ENCODE measurements at places on chromosomes 3 and 15.
A peak's percentile ranks its signal among the peaks of the same experiment; 100 is the strongest.

GRCh38 chr3:197513953-197514785 lies 41.6 kb downstream of the BDH1 start:
- no peak for DNase-seq

DNA sequence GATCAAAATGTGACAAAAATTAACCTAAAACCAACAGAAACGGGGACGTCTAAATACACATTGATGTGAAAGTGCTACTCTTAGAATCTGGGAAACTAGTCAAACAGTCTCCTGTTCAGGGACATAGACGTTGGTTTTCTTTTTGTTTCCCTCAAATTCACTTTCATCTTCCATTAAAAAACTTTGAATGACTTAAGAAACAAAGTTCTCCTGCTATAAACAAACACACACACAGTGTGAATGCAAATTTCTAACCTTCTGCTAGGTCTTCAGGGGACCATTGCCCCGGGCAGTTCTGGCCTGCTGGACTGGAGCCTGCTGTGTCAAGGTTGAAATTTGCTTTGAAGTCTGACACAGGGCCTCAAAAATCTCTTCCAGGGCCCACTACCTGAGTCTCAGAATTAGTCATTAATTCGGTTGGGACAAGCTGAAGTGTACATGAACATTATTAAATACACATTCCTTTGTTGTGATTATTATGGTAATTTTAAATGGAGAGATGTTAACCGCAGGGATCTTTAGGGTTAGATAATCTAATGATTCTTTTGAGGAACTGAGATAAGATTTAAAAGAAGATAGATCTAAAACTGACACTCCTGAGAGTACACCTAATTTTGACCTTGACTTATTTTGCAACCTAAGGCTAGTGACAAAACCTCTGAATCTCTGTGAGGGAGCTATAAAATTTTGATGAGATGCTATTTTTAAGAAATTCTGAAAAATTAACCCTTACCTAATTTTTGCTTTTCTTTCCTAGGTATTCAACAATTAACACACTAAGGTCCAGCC lies 1260.4 kb downstream of the ROBO1 start:
- peak; percentile 5 for DNase-seq

DNA sequence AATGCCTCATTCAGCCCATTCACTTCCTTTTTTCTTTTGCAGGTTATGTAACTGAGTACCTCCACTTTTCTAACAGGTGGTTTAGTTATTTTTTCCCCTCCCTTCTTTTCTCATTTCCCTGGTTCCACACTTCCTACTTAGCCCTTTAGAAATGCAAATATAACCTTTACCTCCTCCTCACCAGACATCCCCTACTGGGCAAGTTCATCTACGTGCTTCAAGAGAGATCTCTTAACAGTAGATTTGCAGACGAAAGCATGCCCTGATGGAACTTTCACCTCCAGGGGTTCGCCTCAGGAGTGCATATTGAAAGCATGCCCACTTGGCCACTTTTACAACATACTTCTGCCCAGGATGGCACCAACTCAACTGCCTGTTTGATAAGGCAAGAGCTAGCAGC lies 314.1 kb upstream of the LRRC3B start:
- DNase-seq = no peak

GRCh38 chr15:31338879-31339557 lies 12.4 kb downstream of the KLF13 start:
- peak; percentile 74 for DNase-seq

DNA sequence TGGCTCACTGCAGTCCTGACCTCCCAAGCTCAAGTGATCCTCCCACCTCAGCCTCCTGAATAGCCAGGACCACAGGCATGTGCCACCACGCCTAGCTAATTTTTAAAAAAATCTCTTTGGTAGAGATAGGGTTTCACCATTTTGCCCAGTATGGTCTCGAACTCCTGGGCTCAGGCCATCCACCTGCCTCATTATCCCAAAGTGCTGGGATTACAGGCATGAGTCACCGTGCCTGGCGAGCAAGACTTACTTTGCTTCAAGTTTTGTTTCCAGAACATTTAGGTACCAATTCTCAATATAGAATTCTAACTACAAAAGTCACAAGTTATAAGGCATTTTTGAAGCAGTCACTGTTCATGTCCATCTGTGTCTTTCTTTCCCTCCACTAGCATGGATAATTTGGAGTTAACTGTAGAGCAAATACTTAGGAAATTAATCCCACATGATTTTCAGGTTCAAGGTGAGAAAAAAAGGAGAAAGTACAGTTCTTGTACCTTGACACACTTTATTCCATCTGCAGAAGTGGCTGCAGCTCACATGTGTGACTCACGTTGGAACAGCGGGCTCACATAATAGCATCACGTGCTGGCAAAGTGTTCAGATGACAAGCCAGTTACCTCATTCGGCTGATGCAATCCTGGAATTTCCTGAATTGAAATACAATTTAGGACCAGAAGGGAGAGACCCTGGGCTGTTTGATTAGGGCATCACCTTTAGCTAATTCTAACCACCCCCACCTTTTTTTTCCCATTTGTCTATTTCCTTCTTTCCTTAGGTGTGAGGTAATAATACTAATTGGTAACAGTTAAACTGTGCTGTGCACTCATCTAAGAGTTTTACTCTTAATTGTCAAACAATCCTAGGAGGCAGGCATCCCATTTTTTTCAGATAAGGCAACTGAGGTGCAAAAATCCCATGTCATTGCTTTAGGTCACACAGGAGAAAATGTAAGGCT lies 46.9 kb upstream of the NEDD4 start:
- peak; percentile 94 for DNase-seq

DNA sequence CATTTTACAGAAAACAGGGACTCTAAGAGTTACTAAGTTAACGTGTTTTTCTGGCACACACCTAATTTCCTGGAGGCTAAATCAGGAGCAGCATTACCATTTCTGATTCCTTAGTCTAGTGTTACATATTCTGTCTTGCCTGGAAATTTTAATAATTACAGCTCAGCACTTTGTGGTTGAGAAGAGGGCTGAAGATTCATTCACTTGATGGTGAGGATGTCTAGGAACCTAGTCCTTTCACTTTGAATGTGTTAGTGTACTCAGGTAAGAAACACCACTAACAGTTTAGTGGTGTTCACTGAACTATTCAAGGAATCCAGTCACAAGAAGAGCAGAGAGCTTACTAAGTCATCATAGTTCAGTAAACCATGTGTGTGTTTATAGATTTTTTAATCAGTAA lies 102.8 kb downstream of the STT3B start:
- no peak for DNase-seq

- peak; percentile 97 for DNase-seq
These were observed 227.5 kb downstream of the DTWD1 start for GRCh38 chr15:49848282-49848724.

- DNase-seq = no peak
These were observed 87.3 kb upstream of the OXTR start for GRCh38 chr3:8856721-8857120.

DNA sequence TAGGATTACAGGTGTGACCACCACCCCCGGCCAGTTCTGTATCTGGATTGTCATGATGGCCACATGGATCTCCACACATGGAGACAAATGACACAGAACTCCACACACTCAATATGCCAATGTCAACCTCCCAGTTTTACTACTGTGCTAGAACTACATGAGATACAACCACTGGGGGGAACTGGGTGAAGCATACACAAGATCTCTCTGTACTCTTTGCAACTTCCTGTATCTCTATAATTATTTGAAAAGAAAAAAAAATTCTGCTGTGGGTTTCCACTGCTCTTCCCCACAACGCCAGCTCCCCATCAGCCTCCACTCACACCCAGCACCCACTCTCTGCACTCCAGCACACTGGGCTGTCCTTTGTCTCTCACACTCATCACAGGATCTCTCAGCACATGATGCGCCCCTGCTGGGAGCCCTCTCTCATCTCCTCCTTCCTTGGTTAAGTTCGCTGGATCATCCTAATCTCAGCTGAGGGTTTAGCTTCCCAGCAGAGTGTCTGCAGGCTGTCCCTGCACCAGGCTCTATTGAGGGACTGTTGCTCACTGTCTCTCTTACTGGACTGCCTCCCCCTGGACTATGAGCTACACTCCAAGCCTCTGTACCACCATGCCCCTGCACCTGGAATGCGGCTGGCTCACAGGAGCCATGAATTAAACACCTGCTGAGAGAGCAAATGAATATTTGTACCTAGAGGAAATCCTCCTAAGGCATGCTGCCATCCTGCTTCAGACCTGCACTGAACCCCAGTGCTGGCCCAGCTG lies 10.7 kb upstream of the RAB43 start:
- no peak for DNase-seq

- DNase-seq = no peak
These were observed 7.5 kb upstream of the TATDN2 start for GRCh38 chr3:10240799-10241198.

DNA sequence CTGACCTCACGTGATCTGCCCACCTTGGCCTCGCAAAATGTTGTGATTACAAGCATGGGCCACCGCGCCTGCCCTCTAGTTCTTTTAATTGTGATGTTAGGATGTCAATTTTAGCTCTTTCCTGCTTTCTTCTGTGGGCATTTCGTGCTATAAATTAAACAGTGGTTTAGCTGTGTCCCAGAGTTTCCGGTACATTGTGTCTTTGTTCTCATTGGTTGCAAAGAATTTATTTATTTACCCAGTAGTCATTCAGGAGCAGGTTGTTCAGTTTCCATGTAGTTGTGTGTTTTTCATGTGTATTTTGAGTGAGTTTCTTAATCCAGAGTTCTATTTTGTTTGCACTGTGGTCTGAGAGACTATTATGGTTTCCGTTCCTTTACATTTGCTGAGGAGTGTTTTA lies 30.1 kb downstream of the MYRIP start:
- no peak for DNase-seq

- DNase-seq = peak; percentile 44
These were observed 10.7 kb upstream of the TRAK1 start for GRCh38 chr3:42080453-42080872.

- peak; percentile 79 for DNase-seq
These were observed 473.3 kb upstream of the NR2F2 start for GRCh38 chr15:95857124-95857757.

GRCh38 chr15:72231833-72232478 lies 966 bp upstream of the PKM start:
- DNase-seq = peak; percentile 81

- DNase-seq = no peak
These were observed 354.4 kb downstream of the TUSC7 start for GRCh38 chr3:117063930-117064329.

DNA sequence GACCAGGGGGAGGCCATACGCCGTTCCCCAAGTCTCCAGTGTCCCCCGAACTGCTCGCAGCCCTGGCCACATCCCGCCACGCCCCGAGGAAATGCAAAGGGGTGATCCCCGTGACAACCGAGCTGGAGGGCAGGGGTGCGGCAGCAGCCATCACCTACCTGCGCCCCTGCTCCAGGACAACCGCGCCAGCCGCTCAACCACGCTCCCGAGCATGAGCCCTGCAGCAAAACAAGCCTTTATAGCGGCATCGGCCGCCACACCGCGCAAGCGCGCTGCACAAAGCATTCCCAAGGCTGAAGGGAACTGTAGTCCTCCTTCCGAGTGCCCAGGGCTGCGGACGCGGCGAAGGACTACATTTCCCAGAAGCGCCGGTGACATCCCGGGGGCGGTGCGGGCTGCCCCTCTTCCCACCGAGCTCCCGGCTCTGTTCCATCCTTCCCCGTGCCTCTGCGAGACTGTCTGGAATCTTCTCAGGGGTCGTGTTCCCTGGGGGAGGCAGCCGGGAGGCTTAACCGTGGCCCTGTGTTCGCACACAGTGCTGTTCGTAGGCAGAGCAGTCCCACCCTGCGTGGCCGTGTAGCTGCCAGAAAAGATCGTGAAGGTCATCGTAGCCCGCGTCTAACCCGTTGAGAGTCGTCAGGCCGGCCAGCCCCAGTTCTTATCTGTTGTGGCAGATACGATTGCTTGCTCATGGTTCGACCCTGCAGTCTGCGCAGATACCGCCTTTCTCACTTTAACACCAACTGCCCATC lies at the start of gene ABCC5:
Gene ABCC5, minus strand, starts transcription at position 213 of the 752 bp plus-strand sequence. CDS start 3,492 bp downstream, outside the sequence.
- peak; percentile 92 for DNase-seq

- no peak for DNase-seq
These were observed 40.3 kb downstream of the COPS2 start for GRCh38 chr15:49115062-49115461.

GRCh38 chr15:97301166-97301565 lies 659.3 kb upstream of the ARRDC4 start:
- DNase-seq = no peak

DNA sequence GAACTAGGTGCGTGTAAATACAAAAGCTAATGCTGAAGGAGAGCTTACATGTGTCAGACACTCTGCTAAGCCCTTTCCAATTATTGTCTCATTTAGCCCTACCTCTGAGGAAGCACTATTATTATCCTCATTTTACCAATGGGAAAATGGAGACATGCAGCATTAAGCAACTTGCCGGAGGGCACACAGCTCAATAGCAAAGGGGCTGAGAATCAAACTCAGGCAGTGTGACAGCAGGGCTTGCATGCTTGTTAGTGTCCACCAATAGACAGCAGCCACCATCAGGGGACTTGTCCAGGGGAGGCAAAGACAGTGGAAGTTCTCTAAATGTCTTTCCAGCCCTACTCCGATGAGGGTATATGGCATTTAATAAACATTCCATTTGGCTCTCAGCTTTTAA lies 548.6 kb downstream of the MAGI1 start:
- DNase-seq = no peak

DNA sequence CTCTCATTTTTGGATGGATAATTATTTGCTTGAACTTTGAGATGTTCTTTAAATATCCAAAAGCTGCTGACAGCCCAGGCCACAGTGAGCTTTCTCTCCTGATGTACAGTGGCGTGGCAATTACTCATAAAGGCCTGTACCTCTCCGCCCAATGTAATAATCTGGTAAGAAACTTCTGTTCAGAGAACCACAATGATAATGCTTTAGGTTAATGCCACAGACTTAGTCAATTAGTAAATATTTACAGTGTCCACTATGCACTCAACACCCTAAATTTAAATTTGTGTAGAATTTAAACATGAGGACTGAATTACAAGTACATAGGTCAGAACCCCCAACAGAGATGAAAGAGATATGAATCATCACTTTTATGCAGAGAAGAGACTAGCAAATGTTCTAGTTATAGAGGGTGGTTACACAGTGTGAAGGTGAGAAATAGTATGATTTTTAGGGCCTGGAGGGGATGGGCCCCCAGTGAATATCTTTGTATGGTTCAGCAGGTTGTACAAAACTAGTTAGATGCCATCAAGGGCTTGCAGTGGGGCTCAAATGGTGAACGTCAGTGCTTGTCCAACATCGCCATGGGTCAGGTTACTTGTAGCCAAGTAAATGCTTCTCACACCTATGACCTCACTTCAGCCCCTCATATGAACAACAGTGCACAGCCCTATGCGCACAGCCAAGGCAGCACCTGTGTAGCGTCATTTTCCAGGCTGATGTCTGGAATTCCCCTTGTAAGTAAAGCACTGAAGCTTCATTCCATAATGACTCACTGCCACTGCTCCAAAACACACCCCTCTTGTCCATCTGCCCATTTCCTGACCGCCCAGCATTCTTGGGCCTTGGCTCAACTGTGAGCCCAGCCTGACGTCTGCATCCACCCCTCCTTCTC lies 13.3 kb downstream of the ABHD2 start:
- DNase-seq = peak; percentile 93

DNA sequence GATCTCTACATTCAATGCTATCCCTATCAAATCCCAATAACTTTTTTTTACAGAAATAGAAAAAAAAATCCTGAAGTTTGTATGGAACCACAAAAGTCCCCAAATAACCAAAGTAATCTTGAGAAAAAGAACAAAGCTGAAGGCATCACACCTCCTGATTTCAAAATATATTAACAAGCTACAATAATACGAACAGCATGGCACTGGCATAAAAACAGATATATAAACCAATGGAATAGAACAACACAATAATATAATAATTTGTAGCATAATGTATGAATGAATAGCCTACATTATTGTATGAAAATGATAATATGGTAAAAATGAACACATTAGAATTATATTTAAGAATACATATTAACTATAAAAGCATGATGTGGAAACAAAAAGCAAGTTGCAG lies 76.7 kb upstream of the TMC3 start:
- DNase-seq = no peak

GRCh38 chr3:105806359-105806758 lies 62.5 kb downstream of the CBLB start:
- peak; percentile 55 for DNase-seq

All from fibroblast of villous mesenchyme (primary cell).